ENCODE measurements at places on chromosomes 5 and 9.

GRCh38 chr5:96066386-96066719 lies 104.7 kb upstream of the ELL2 start:
- no peak for DNase-seq

- DNase-seq, result no peak
Measured at GRCh38 chr9:105064248-105065097, 136.5 kb upstream of the ABCA1 start.

- DNase-seq, result no peak
Measured at GRCh38 chr9:89505911-89506310, 8.0 kb upstream of the SEMA4D start.

- no peak for DNase-seq
Measured at GRCh38 chr9:106432631-106433030, 430.3 kb upstream of the ZNF462 start.

GRCh38 chr5:58752104-58752503 lies 169.2 kb downstream of the RAB3C start:
- no peak for DNase-seq

- DNase-seq, result no peak
Measured at GRCh38 chr9:126986506-126986951, 71.9 kb downstream of the RALGPS1 start.

- DNase-seq, result no peak
Measured at GRCh38 chr5:65738305-65738704, 16.3 kb downstream of the NLN start.

GRCh38 chr5:139385061-139386049 lies 2.3 kb upstream of the SLC23A1 start:
- no peak for DNase-seq

DNA sequence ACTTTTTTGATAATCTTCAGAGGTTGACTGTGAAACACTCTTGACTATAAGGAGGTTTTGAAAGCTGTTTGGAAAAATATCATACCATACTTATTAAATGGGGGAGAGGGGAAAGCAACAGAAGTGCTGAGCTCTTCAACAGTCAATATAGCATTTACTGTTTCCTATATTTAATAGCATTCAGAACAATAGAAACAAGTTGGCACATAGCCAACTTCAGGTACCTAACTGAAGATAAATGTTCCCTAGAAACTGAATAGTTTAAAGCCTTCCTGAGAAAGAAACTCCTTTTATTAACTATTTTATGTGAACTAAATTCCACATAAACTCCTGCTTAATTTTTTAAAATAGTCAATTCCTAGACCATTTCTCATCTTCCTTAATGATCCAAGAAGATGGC lies 26.3 kb downstream of the SLC31A1 start:
- no peak for DNase-seq

DNA sequence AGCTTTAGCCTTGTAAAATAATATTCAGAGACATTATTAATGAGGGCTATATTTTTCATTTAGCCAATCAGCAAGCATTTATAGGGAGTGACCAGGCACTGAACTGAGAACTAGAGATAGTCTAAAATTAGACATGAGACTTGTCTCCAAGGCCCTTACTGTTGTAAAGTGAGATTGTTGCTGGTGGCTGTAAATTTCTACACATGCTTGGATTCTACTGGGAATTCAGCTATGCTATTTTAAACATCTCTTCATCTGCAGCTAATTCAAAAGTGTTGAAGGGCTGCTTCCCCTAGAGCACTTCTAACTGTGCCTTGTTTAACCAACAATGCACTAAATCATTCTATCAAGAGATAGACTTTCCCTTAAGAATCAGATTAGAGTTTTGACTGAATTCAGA lies 67.4 kb downstream of the CHSY3 start:
- no peak for DNase-seq

DNA sequence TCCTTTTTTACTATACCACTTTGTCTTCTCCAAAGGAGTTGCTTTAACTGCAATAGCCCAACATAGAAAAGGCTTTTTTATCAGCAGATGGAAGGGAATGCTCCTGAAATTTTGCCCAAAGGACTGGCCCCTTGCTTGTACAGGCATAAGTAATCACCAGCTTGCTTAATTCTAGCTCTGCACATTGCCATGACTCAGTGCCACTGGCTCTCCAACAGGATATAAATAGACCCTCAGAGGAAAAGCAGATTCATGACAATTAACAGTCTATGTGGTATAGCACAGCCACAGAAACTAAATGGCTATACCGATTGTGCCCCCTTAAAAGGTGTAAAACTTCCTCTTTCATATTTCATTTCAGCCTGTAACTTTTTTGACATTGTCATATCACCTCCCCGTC lies 227.0 kb downstream of the ZNF608 start:
- DNase-seq, result no peak

DNA sequence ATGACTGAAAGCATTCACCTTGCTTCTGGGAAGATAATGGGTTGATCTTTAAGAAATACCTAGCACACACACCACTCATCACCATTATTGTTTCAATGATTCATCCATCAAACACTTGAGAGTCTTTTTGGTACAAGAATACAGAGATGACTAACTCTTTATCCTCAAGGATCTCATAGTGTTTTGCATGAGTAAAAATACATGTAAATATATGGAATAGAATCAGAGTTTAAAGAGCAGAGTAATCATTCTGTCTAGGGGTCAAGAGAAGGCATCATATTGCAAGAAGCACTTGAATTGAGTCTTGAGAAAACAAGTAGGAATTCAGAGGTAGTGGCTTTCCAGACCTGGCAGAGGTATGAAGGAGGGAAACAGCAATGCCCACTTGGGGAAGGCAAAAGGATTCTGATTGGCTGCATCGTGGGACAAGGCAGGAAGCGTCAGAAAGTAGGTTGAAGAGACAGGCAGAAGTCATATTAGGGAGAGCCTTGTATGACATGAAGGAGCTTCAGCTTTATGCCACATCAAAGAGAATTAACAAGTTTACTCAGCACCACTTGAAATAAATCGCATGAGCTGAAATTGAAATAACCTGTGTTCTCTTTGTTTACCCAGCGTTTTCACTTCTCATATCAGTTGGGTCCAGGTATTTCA lies 542.5 kb downstream of the TLE1 start:
- no peak for DNase-seq

DNA sequence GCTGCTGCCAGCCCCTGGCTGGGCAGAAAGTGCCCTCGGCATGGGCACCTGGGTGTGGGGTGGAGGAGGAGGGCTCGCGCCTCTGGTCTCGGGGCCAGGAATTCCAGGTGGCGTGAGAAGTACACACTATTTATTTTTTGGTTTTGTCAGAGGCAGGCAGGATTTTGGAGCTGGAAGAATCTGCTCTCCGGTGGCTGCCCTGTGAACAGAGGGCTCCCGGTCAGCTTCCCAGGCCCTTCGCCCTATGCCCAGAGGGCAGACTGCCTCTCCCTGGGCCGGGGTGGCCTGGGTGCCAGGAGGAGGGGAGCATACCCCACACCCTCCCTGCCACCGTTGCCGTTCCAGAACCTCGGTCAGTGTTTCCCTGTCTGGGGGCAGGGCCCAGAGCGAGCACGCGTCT lies 8.3 kb downstream of the DOLPP1 start:
- DNase-seq, result no peak

DNA sequence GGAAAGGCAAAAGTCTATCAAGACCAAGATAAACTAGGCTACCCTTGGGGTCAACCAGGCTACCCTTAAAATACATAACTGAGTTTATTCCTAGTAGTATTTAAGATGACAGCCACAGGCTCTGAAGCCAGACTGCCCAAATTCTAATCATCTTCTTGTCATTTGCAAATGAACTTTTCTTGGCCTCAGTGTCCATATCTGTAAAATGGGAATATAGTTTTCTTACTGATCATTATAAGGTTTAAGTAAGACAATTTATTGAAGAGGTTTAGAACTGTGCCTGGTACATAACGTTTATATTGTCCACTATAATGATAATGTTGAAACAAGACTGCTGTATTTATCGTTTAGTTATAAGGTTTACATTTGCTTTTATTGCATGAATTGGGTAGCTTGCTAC lies 112.5 kb downstream of the SLC12A2 start:
- no peak for DNase-seq

- DNase-seq, result no peak
Measured at GRCh38 chr9:14366076-14366475, 52.1 kb upstream of the NFIB start.

DNA sequence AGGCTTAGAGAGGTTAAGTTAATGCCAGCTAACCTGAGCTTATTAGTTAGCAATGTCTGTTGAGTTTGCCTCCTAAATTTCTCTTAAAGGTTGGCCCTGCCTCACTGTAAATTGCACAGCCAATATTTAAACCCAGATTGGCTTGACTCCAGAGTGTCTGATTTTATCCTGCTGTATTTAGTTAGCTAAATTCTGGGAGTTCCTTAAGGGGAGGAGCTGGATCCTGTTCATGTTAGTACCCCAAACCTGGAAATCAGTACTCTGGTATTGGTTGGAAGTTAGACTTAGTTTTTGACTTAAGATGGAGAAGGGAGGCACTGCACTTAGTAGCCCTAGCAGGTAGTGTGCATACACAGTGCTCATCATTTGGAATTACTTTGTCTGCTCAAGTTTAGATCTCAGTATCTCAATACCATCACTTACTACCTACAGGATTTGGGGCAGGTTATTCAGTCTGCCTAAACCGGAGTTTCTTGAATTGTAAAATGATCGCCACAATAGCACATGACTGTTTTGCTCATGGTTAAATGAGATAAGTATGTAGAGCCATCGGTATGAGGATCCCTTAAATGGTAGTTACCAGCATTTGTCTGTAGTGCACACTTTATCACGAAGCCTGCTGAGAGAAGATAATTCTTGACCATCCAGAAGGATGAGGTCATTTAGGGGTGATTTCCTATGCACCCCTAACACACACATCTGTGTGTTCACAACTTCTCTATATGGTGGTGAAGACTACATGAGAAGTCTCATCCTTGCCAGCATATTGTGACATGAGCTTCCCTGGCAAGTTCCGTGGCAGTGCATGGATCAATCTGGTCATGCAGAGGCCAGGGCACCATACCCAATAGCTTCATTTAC lies 264.8 kb upstream of the TRIM32 start:
- no peak for DNase-seq

- DNase-seq, result no peak
Measured at GRCh38 chr9:117098331-117098730, 316.5 kb downstream of the ASTN2 start.

- no peak for DNase-seq
Measured at GRCh38 chr5:154133591-154133990, 56.9 kb upstream of the GALNT10 start.
